ENCODE measurements at places on chromosomes 3 and 15.

- no peak for DNase-seq
Observed at GRCh38 chr3:112815981-112816380, 30.7 kb downstream of the CD200R1L start.

DNA sequence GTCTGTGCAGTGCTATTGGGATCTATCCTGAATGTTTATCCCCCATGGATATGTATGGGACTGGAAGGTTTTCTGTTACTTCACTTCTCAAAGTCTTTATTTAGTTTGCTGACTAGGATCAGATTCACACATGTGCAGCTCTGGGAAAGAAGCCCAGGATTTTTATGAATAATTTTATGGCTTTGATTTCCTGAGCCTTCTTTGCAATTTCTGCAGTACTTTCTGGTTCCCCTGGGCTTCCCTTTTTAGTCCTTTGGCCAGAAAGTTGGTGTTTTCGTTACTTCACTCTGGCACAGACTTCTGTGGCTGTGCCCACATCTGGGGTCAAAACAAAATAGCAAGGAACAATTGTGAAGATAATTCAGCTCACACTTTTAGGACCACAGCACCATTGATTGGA is 721.0 kb downstream of the OTOL1 start:
- peak; percentile 66 for DNase-seq

GRCh38 chr3:186514296-186515002 is 29.7 kb downstream of the CRYGS start:
- DNase-seq, result no peak

DNA sequence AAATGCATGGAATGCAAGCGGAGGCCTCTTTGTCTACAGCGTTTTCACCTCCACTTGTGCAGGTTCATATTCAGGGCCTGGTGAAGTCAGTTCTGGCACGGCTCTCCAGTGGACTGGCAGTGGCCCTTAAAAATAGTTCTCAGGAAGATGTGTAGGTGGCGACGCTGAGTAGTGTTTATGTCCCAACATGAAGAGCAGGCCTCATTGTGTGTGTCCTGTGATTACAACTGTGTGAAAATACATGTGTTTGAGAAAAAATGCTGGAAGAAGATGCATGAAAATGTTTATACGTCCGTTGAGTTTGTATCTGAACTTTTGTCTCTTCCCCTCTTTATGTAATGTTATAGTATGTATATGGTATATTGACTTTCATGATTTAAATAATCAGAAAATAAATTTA is 7.2 kb downstream of the LIPC start:
- no peak for DNase-seq

GRCh38 chr15:67196672-67197363 is 57.6 kb downstream of the AAGAB start:
- no peak for DNase-seq

GRCh38 chr3:80331494-80332170 is 563.8 kb upstream of the ROBO1 start:
- DNase-seq, result no peak

DNA sequence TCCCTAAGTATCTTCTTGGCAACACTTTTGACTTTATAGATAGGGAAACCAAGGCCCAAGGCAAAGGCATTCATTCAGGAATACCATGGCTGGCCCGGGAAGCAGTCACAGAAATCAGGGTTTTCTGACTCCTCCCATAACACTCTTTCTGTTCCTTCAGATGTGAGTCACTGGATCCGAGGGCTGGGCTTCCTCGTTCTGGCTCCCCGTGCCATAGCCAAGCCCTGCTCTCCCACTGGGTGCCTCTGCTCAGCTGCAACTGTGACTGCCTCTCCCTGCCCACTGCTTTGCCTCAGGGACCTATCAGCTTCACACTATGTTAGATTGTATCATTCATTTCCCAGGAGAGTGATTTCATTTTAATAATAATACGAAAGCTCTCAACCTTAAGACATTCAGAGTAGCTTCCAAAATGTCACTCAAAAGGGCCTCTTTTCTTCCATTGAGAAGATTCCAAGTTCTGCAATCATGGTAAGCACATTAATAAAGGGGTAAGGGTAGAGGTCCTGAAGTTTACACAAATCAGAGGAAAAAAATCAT is 50.2 kb downstream of the GABRB3 start:
- DNase-seq, result no peak

DNA sequence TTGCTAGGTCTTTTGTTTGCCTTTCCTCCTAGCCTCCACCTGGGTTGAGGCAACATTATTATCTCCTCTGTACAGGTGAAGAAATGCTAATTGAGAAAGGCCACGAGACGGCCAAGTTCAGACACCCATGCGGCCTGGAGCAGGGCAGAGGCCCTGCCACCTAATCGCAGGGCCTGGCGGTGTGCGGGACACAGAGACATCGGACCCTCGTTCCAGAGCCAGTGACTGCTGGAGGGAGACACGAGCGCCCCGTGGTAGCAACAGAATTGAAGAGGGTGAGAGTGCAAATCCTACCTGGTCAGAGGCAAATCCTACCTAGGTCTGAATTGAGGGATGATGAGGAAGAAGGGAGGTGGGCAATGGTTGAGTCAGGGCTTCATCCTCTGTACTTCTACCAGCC is 113.8 kb upstream of the MEF2A start:
- DNase-seq, result no peak

DNA sequence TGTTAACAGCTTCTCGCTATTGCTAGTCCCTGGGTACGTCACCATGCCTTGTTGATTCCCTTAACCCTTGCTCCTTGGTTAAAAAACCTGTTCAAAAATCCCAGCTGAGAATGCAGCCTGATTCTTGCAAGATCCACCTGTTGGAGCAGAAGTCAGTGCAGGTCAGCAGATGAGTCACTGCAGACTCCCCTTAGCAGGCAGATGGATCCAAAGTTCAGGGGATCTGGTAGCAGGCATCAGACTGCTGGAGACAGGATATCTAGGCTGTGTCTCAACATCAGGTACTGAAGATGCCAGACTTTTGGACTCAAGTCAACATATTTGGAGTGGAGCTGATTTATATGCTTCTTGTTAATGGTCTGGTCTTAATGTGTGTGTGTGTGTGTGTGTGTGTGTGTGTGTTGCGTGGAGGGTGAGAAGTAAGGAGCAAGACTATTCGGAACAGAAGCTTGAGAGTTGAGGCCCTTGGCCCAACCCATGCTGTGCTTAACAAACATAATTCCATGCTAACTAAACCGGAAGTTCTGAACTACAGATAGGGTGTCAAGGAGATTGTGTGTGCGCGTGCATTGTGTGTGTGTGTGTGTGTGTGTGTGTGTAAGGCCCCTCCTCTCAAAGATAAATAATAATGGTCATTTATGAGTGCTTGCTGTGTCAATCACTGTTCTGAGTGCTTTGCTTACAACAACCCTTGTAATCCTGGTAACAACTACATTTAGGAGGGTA is 1.0 kb upstream of the C3orf52 start:
- no peak for DNase-seq

- DNase-seq, result no peak
Observed at GRCh38 chr15:34214135-34214534, 4.2 kb upstream of the KATNBL1 start.

DNA sequence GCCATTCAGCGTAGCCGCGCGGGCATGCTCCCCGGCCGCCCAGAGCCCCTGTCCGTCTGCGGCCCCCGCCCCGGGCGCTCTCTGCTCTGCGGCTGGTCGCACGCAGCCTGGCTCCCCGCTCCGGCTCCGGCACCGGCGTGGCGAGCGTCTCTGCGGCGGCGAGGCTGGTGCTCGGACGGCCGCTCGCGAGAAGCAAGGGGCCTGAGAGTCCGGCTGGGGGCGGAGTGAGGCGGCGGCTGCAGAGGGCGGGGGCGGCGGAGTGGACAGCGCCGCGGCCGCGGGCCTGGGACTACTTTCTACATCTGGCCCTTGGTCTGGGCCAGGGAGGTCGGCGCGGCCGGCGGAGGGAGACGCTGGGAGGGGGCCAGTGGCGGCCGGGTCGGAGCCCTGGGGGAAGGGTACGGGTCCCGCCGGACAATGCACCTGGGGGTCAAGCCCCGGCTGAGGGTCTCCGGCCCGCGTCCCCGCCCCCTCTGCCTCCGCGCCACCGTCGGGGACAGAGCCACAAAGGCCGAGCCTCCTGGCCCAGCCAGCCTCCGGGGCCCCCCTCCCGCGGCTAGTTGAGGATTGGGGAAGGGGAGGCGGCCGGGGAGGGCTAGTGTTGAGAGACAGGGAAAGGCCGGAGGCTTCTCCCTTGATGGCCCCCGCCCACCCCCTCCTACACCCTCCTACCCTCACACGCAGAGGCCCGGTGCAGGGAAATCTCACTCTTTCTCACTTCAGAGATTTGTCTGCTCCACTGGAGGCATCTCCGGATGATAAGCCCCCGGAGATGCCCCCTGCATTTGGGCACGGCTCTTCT is at the start of gene PRTG:
Gene PRTG (minus strand): TSS at position 226 of the 802 bp plus-strand sequence. CDS start 221 bp downstream, at position 5.
- peak; percentile 88 for DNase-seq

DNA sequence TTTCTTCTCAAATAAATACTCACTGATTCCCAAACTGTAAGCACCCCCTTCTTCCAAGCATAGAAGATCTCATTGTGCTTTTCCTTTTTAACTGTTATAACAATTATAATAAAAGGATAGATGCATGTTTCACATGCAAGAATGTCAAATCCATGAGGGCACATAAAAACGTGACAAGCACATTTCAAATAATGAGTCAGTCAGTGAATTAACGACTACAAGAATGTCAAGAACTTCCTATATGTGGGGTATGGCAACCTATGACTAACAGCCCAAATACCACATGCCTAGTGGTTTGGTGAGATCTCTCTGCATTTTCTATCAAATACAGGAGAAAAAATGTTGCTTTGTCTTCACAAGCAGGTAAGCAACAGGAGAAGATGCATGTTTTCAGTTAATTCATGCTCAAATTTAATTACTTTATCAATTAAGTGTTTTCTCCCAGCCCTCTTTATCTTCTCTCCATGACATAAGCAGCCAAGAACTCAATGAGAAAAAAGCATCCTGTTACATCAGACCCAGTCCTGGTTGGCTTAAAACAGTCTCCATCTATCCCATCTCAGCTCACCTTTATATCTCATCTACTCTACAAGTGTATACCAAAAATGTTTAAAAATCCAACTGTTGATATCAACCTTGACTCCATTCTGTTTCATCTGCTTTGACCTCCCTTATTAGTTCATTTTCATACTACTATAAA is 181.5 kb upstream of the LMCD1 start:
- DNase-seq, result no peak

- no peak for DNase-seq
Observed at GRCh38 chr3:111667621-111668239, 72.6 kb upstream of the ZBED2 start.

All from right hindlimb (tissue), 1 donor.